ENCODE measurements at places on chromosomes 1 and 21.

GRCh38 chr21:19724081-19724480 is 1274.1 kb upstream of the NCAM2 start:
- no peak for DNase-seq

- DNase-seq = no peak
Observed at GRCh38 chr1:2379733-2380404, 11.5 kb downstream of the MORN1 start.

DNA sequence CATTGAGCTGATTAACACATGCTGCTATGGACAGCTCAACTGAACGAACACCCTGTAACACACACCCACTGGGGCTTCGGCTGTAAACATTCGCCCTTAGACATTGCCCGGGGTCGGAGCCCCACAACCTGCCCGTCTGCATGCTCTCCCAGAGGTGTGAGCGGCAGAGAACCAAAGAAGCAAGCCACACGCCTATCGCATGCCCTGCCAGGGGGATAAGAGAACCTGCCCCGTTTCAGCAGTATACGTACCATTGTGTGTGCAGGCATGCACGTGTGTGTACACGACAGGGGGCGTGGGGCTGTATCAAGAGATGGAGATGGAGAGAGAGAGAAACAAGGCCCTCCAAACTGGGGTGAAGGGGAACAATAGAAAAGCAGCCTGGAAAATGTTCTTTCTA is 9.9 kb upstream of the DESI2 start:
- DNase-seq = no peak

DNA sequence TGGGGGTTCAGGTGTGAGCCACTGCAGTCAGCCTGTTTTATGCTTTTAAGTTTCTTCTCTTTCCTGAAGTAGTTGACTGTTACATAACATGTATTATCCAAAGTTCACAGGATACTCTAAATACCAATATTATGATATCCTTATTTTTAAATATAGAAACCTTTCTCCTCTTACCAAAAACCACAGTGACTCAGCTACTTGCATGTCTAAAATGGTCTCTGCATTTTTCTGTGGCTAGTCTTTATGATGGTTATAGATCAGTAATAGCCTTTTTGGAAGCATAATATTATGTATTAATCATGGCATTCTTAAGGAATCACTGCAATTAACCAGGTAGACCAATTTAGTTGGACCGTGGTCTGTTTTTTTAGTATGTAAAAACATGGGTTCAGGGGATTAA is 210.8 kb upstream of the CACYBP start:
- DNase-seq = peak; percentile 90

- DNase-seq = no peak
Observed at GRCh38 chr1:21066356-21067012, 110.2 kb downstream of the EIF4G3 start.

DNA sequence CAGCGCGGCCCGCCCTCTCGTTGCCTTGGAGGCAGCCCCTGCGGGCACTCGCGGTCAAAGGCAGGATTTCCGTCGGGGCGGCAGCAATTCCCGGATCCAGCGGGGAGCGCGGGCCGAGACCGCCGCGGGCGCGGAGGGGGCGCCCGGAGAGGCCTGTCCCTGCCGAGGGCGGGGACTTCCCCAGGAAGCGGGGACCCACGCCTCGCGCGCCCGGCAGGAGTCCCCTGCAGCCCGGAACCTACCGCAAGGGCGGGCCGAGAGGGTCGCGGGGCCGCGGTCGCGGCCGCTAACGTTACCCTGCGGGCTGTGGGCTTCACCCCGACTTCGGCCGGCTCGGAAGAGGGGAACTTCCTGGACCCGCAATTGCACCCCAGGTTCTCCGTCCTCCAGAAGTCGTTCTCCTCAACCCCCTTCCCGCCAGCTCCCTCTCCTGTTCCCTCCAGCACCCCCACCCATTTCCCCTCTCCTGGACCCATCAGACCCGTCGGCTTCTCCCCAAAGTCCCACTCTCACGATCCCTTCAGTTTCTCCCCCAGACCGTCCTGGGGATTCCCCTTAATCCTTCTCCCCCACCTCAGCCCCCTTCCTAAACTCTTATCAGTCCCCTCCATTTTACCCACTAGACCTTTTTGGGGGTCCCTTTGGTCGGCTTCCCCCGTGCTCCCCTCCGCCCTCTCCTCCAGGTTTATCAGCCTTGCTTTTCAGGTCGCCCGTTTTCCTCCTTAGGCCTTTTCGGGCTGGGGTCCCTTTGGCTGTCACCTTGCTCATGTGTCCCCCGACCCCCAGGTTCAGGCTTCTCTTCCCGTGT is 604 bp downstream of the FGR start:
- no peak for DNase-seq

DNA sequence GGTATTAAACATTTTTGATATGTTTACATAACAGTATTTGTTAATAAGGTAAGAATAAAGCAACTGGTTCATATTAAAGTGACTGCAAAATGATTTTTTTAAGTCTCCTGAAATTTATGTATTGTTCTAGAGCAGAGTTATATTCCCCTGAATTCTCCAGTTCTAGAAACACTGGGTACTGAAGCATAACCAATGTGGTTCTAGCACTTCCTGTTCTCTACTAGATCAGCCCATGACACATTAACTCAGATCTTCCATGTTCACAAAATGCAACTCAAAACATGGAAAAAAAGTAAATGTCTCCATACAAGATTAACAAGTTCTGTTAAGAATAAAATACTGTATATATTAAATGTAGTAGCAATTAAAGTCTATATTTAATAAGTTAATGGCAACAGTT is 3.9 kb downstream of the NEGR1 start:
- peak; percentile 65 for DNase-seq

- DNase-seq = no peak
Observed at GRCh38 chr1:10759413-10760200, 36.8 kb downstream of the CASZ1 start.

- DNase-seq = no peak
Observed at GRCh38 chr1:10308001-10308400, 90.9 kb upstream of the PGD start.

DNA sequence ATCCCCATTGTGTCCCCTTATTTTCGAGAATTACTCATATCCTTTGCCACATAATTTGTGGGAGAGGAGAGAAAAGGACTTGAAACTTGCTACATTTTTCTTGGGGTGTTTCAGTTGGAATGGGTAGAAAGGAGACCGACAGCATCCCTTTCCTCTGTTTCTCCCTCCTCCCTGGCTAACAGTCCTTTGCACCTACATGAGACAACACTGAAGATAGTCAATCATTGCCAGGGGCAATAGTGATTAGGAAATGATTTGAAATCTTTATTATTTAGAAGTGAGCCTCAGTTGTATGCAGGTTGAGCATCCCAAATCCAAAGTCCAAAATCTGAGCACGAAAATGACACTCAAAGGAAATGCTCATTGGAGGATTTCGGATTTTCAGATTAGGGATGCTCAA is 7.8 kb upstream of the TARS2 start:
- no peak for DNase-seq

GRCh38 chr1:193543259-193543658 is 356.8 kb upstream of the B3GALT2 start:
- no peak for DNase-seq

DNA sequence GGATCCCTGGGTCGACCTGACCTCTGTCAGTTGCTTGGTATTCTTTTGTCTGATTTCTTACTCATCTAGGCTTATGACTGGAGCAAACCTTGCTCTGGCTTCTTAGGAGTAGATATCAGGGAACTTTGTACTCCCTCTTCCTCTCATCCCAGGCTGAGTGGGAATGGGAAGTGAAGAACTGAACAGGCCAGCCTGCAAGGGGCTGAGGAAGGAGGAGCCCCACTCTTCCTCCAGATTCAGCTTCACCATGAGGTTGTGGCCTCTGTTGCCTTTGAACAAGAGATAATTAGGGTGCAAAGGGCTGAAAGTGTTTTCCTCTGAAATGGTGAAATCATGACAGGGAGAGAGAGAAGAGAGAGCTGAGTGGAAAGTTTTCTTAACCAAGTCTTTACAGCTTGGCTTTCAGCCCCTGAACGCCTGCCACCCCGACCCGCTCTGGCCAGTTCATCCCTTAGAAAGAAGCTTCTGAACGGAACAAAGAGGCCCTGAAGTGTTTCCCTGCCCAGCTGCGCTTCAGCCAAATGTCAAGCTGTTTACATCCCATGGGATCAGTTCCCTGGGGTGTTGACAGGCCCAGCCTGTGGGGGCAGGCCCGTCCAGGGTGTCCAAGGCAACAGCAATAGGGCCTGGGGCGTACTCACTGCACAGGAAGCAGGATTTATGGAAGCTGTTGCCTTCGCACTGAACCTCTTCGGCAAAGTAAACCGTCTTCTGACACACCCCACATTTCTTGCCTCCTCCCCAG is 11.2 kb downstream of the CSRP1 start:
- no peak for DNase-seq

- peak; percentile 2 for DNase-seq
Observed at GRCh38 chr1:193486671-193487229, 300.3 kb upstream of the B3GALT2 start.

- peak; percentile 28 for DNase-seq
Observed at GRCh38 chr1:58710190-58711085, 10.6 kb upstream of the MYSM1 start.

DNA sequence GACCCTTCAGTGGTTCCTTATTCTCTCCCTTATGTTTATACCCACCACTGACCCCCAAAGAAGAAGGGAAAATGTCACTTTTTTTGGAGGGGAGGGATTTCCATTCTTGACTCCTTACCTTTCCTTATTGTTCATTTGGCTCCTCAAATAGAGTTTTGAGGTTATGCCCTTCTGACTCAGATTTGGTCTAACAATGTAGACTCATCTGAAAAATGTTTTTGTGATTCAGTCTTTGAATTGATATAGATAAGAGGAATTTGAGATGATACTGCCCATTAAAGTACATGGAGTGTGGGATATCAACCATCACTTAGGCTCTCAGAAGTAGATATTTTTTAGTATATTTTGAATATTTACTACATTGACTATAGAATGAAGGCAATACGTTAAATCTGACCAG is 16.1 kb downstream of the USP1 start:
- peak; percentile 39 for DNase-seq

GRCh38 chr1:208252836-208253576 is 8.8 kb upstream of the PLXNA2 start:
- no peak for DNase-seq

DNA sequence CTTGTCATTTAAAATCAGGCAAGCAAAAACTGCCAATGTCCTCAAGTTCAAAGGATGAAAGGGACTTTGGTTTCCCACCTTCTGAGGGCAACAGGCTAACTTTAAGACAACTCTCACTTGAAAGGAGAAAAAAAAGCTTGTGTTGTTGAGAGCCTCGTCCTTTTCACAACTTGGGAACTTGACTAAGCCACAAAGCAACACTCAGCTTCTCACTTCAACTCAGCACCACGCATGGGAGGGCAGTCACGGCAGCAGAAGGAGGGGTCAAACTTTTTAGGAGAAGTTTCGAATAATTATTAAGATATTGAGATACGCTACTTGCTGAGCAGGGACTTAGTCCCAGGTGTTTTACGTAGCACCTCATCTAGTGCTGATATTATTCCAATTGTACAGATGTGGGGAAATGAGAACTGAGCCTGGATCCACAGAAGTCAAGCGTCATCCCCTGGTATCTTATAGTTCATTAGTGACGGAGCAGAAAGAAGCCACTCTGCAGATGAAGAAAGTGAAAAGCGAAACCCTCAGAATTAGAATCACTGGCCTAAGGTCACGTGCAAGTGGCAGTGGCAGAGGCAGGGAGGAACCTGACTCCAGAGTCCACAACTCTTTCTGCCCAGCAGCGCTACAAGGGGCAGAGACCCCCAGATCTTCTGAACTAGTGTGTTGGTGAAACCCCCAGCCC is 83.6 kb downstream of the JAK1 start:
- DNase-seq = no peak

DNA sequence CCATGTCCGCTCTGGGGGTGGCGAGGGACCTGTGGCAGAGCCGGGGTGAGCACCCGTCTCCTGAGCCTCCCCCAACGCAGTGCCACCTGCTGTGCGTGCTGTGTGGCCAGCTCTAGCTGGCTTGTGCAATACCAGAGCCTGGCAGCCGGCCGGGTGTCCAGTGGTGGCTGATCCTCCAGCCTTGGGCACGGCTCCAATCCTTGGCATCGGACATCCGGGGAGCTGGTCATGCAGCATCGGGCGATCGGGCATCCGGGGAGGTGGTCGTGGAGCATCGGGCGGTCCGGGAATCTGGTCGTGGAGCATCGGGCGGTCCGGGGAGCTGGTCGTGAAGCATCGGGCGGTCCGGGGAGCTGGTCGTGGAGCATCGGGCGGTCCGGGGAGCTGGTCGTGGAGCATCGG is 8.1 kb downstream of the SLX9 start:
- DNase-seq = no peak

- DNase-seq = no peak
Observed at GRCh38 chr1:172561252-172561651, 28.3 kb downstream of the SUCO start.

DNA sequence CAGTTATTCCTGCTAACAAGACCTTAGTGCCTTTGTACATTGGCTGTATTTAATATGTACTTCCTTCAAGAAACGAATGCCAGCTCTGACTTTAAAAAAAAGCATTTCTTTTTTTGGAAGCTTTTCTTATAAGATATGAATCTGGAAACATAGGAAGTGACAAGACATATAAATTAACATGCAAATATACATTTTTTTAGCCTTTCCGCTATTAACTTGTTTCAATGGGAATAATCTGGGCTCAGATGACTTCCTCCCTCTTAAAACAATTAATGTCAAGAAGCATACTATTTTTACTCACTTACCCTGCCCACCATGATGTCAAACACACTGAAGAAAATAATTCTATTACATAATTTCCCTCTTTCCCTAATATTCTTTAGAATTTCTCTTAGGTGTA is 1.4 kb downstream of the DENND1B start:
- peak; percentile 8 for DNase-seq

DNA sequence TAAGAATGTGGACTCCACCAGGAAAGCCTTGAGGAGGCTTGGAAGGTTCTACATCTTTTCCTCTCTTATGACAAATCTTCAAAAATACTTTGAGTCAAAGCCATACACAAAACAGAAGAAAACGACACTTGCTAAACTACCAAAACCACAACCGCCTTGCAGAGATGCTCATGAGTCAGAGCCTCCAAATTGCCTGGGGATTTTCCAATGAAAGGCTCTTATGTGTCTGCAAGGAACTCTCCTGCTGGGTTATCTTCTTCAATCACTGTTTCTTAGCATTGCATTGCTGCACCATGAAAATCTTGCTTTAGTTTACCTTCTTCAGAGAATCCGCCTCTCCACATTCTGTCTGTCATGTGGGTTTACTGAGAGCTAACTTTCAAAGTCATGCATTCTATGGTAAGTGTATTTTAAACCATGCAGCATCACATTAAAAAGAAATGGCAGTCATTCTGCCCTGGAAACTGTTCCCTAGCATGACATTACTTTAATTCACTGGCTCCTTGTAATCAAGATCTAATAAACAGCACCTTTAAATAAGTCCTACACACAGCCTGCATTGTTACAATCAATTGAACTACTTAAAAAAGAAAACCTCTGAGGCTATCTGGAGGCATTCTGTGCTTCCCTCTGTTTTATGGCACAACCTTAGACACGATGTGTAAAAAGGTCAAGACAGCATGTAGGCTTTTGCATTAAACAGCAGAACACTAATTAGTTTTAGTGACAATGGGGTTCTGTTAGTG is 210.0 kb upstream of the FOXD3 start:
- peak; percentile 60 for DNase-seq

DNA sequence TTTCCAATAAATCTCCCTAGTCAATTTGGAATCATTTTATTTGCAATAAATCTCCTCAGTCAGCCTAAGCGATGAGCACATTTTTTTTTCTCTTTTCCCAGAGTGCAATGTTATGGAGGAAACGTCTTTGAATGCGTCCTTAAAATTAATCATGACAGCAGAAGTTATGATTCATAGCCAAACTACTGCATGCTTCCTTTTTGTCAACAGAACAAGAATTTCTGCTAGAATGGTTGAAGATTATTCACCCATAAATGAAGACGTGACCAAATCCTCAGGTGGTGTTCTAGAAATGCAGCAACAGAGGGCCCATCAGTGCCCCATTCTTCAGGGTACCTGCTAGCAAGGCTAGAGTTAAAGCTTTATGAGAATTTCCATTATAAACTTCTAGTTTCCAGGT is 407.9 kb upstream of the PKN2 start:
- peak; percentile 86 for DNase-seq
